Heart left ventricle (tissue), 16 donors: ENCODE measurements at places on chromosomes 1 and 21.

DNA sequence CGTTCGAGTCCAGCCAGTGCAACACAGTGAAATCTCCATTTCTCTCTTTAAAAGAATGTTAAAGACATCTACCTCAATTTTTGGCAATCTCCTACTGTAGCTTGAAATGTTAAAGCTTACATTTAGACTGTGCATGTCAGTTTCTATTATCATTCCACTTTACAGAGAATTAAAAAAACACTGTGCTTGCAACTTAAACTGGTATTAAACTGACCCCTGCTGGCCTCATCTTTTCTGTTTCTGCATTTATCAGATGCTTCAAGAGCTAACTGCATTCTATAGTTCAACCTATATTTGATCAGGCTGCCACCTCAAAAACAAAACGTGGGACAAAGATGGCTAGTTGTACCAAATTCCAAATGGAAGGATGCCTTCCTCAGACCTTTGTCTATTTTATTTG lies 226.5 kb downstream of the SMYD3 start:
- DNase-seq = no peak

GRCh38 chr1:207112616-207113296 lies 8.7 kb downstream of the C4BPA start:
- DNase-seq = no peak

GRCh38 chr1:17053685-17054410 lies at the start of gene SDHB:
Gene SDHB (minus strand): TSS chr1:17054032. CDS start chr1:17054019, 13 bp downstream.
- peak; percentile 100 for DNase-seq

DNA sequence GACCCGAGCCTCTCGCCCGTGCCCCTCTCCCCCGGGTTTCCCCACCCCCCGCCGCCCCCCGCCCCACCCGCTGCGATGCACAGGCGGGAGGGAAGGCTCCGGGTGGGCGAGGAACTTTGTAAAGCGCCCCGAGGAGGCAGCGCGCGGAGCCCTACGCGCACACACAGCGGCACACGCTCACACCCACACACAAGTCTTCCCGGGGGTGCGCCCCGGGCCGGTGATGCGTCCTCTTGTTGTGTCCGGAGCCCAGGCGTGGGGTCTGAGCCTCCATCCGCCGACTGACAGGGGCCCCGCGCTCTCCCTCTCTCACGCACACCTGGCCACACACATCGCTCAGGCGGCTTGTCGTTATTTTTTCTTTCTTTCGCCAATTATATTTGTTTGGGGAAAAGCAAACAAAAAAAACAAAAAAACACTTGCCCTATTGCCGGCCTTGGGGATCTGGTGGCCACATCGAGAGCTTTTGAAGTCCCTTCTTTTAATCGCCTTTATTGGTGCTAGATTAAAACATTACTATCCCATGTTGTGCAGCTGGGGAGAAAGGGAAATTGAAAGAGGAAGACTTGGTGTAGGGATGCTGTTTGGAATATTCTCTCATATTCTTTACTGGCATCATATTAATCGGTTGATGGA lies 770 bp downstream of the NTNG1 start:
- no peak for DNase-seq

GRCh38 chr1:45566722-45567121 lies 16.1 kb downstream of the AKR1A1 start:
- peak; percentile 62 for DNase-seq

- DNase-seq = peak; percentile 33
Observed at GRCh38 chr1:25430967-25431881, 527 bp downstream of the MACO1 start.

GRCh38 chr21:15221799-15222386 lies 157.1 kb upstream of the NRIP1 start:
- DNase-seq = no peak

DNA sequence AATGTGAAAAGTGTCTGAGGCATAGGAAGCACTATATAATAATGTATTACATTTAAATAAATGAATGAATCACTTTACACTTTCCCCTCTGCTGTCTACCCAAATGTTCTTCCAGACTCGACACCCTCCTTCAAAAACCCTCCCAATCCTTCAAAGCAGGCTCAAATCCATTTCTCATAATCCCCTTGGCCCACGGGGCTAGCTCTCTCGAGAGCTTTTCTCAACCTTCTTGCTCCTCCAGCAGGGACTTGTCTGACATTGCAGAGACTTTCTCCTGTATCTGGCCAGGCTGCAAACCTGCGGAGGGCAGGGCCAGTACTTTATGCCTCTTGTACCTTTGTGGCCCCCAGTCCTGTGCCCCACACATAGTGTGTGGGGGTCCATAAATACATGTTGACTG lies 14.1 kb upstream of the CNTN2 start:
- no peak for DNase-seq

DNA sequence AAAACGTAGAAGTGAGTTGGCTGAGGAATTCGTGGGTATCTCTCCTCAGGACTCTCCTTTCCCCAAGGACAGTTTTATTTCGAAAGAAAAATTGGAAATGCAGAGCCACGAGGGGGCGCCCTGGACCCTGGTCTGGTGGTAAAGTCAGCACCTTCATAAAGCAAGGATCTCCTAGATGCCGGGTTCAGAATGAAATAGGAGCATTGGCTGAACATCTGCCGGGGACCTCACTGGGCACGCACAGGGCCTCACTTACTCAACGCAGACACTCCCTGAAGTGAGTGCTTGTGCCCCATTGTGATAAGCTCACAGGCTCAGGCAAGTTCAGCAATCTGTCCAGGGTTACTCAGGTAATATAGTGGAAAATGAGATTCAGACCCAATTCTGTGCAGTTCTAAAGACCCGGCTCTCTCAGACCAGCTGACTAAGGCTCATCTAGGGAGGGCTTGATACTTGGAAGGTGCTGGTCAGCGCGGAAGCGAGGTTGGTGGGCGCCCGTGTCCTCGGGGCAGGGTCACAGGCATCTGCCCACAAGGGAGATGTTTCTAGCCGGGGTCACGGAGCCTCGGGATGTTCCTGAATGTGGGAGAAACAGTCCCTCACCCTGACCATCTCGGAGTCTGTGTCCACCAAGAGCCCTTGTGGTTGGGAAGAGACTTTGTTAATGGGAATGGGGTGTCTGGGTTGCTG lies 55.7 kb upstream of the ETV3 start:
- peak; percentile 32 for DNase-seq

GRCh38 chr1:86430376-86430775 lies 6.4 kb downstream of the CLCA2 start:
- no peak for DNase-seq

DNA sequence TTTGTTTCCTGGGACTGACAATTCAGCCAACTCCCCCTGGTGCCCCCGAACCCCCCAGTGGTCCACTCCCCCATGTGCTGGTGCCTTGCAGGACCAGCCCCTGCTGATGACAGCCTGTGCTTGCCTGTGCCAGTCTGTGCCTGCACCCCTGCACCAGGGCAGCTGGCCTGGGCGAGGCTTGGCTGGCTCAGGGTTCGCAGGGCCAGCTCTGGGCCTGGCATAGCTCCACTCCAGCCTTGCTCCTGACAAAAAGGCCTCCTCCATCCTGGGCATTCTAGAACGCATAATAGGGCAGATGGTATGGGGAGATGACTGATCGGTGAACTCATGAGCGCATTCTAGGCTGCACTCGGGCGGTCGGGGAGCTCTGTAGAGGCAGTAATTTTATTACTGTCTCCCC lies 5.4 kb downstream of the CNTN2 start:
- no peak for DNase-seq

DNA sequence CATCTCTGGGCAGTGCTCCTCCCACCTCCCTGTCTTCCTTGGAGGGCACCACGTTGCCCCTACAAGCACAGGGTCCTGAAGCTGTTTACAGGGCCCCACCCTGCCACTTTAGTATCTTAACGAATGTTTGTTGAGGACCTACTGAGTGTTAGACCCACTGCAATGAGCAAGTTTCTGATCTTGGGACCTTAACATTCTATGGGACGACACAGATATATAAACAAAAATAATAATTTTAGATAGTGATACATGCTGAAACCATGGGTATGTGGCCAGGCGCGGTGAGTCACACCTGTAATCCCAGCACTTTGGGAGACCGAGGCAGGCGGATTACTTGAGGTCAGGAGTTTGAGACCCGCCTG lies 10.1 kb downstream of the ENTREP3 start:
- DNase-seq = no peak

GRCh38 chr1:206912445-206913095 lies 9.2 kb downstream of the FCMR start:
- peak; percentile 67 for DNase-seq

GRCh38 chr1:115753830-115754229 lies 14.7 kb downstream of the CASQ2 start:
- DNase-seq = no peak

DNA sequence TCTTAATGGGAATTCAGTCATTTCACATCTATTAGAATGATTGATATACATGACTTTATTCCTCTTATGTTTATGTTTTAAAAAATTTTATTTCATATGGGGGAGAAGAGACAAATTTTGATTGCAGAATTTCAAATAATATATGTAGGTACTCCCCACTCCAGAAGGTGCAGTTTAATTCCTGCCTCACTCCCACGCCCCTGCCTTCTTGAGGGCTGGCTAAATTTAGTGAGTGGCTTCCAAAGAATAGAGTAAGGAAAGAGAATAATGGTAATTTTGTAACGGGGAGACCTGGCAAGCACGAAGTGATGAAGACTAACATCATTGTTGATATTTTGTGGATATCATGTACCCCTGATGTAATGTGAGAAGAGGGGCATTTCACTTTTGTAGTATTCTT lies 94.7 kb upstream of the FAM78B start:
- DNase-seq = no peak

DNA sequence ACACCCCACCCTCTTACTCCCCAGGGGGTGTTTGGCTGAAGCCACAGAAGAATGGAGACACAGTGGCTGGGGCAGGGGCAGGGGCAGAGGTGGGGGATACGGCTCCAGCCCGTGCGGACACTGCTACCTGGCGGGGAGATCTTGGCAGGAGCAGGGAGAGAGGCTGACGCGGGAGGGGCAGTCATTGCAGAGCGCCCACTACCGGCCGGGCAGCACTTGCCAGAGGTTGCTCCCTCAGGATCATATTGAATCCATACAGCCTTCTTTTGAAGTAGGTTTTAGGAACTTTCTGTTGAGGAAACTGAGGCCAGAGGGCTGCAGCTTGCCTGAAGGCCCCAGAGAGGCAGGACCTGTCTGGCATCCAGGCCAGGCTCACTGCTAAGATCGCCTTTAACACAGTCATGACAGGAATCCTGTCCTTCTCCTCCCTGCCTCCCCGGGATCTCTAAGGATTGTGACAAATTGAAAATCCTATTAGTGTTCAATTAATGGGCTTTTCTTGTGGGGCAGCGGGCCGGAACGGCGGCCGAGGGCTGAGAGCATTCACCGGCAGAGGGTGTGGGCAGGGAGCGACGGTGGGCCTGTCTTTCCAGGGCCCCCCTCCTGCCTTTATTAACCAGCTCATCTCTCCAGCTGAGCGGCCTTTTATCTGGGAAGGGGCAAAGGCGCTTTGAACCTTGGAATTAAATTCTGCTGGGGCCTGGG lies 65.5 kb upstream of the WNT4 start:
- no peak for DNase-seq

- no peak for DNase-seq
Observed at GRCh38 chr1:198876371-198876871, 237.6 kb downstream of the PTPRC start.

GRCh38 chr1:165225650-165226049 lies 130.9 kb downstream of the LMX1A start:
- no peak for DNase-seq
